ENCODE measurements at places on chromosomes 12 and 14. TPM values are rescaled to one million over a fixed set of nuclear protein-coding genes. Genes with fewer than 3 reads are reported as not detected.

- no peak for DNase-seq
Measured at GRCh38 chr12:77630790-77631445, 199.8 kb upstream of the NAV3 start.

GRCh38 chr14:85556267-85556666, 26.3 kb downstream of the FLRT2 start:
- DNase-seq = no peak

AICDA gene
- total RNA-seq = not detected

- DNase-seq = no peak
Measured at GRCh38 chr12:70317781-70318180, 48.3 kb upstream of the KCNMB4 start.

INHBC gene
- total RNA-seq = not detected

DNA sequence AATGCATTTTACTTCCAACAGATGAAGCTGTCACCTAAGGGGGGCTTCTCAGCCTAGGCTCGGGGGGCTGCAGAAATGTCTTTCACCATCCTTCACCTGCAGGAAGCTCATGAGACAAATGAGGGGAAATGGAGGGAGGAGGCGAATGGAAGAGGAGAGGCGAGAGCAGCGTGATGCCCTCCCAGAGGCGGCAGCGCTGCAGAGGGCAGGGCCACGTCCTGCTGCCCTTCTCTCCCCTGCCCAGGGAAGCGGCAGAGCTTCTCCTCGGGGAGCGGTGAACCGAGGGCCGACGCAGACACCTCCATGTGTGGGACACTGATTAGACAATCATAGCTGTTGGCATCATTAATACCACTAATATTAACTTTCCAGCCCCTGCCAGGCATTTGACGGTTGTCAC, 78.3 kb downstream of the SERPINA3 start:
- DNase-seq = no peak

OR4L1 gene
- not detected for total RNA-seq

- DNase-seq = no peak
Measured at GRCh38 chr14:55473786-55474185, 33.4 kb upstream of the TBPL2 start.

- DNase-seq = no peak
Measured at GRCh38 chr12:41663598-41664265, 475.6 kb downstream of the PDZRN4 start.

DNA sequence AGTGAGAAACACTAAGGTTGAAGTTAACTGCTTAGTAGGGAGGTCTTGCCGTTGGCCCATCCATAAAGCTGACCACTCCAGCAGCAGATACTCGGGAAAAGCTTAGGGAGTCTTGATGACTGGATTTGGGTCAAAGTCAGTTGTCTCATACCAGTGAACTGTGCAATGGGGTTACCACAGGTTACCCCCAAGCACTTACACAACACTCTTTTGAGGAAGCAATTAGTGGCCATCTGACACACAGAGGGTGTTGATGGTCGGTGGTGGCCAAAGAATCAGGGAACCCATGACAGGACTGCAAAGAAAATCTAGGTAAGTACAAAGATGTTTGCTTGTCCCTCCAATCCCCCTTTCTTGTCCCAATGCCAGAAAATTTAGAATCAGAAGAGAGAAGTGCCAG, 410.2 kb downstream of the APAF1 start:
- DNase-seq = no peak

CD4 gene
- total RNA-seq = 14.2 TPM

DNA sequence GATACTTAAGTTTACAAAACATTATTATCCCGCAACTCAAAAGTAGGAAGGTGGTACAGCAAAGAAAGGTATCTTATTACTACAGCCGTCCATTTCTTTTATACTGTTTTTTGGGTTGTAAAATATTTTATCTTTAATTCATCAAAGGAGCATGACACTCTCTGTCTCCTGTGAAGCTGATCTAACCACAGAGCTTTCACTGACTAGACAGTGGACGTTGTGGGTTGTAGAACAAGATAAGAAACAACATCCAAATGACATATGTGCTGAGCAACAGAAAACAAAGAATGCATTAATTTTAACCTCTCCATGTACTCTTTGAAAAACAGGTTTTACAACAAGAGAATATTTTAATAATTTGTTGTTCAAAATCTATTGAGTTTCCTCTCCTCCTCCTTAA, 195.9 kb upstream of the FBXO33 start:
- DNase-seq = no peak

DNA sequence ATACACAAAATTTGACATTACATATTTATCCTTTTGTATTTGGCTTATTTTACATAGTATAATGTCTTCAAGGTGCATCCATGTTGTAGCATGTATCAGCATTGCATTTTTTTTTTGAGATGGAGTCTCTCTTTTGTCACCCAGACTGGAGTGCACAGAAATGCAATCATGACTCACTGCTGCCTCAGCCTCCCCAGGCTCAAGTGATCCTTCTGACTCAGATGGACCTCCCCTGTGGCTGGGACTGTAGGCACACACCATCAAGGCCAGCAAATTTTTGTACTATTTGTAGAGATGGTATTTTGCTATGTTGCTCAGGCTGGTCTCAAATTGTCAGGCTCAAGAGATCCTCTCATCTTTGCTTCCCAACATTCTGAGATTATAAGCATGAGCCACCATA, 214.4 kb upstream of the ALG10B start:
- no peak for DNase-seq

PRKAB1 gene
- total RNA-seq = 68.3 TPM

DNA sequence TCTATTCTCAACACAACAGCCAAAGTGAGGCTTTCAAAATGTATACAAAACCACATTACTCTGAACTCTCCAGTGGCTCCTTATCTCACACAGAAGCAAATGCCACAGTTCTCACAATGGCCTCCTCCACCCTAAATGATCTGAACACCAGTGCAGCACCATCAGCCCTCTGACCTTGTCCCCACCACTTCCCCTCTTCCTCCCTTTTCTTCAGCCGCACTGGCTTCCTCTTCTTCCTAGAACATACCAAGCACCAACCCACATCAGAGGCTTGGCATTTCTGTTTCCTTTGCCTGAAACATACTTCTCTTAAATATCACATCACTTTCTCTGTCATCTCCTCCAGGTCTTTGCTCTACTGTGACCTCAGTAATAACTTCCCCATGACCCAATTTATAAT, 66.3 kb downstream of the GPR135 start:
- no peak for DNase-seq

- DNase-seq = no peak
Measured at GRCh38 chr14:60563113-60563512, 54.2 kb downstream of the SIX6 start.

- no peak for DNase-seq
Measured at GRCh38 chr14:33715227-33715528, 235.7 kb downstream of the EGLN3 start.
